ENCODE measurements at places on chromosomes 13 and 19. TPM values are rescaled to one million over a fixed set of nuclear protein-coding genes. Genes with fewer than 3 reads are reported as not detected.

DNA sequence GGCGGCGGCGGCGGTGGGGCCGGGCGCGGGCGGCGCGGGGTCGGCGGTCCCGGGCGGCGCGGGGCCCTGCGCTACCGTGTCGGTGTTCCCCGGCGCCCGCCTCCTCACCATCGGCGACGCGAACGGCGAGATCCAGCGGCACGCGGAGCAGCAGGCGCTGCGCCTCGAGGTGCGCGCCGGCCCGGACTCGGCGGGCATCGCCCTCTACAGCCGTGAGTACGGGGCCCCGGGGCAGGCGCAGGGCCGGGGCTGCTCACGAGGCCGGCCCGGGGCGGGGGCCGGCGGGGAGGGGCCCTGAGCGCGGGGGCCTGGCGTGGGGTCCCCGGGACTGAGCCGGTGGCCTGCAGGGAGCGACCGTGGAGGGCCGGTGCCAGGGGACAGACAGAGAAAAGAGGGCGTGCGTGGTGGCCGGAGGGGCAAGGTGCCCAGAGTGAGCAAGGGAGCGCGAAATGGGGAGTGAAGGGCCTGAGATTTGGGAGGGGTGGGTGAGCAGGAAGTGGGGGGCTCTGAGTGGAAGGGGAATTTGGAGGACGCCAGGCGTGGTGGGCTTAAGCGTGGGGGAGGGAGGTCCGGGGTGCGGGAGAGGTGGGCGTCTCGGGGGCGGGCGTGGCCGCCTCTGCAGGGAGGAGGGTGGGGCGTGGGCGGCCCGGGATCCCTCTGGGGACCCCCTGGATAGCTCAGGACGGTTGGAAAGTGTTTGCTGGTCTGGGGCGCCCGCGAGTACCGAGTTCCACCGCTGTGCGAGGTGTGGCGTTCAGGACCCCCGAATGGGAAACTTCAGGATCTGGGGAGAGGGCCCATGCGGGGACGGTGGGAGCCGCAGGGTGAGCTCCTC, 575 bp downstream of the CARM1 start:
- H3K4me3 ChIP-seq, result peak overlapping the region; percentile 94
- H3K27me3 ChIP-seq, result no peaks in the 10 kb centered on the region
- H3K36me3 ChIP-seq, result no peaks in the 10 kb centered on the region
- peak overlapping the region; percentile 92 for H3K27ac ChIP-seq
- H3K4me1 ChIP-seq, result peaks cover 22% of the 10 kb centered on the region

DNA sequence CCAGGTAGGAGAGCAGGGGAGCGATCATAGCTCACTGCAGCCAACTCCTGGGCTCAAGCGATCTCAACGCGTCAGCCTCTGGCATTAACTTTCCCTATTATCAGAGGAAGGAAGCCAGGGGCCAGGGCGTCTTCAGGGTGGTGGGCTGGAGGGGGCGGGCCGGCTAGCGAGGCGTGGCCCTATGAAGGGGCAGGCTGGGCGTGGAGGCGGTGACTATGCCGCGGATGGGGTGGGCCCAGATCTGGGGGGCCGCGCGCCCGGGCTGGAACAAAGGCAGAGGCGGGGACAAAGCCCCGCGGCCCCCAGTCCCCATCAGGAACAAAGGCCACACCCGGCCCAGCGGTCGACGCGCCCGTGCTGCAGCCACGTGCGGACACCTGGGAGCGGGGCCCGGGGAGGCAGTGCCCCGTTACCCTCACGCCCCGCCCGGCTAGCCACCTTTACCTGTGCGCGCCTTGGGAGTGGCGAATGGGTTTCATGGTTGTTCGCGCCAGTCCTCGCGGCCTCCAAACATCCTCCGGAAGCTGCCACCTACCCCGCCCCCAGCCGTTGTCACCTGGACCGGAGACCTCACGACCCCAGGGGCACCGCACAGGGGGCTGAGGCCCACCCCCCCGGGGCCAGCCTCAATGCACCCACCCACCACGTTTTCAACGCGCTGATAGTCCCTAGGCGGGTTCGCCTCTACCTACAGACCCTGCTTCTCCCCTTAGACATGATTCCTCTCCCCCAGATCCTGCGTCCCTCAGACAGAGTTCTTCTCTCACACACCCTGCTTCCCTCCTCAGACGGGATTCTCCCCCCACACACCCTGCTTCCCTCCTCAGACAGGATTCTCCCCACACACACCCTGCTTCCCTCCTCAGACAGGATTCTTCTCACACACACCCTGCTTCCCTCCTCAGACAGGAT, 5.4 kb upstream of the TRIM28 start:
- H3K4me3 ChIP-seq, result peak overlapping the region; percentile 63
- no peaks in the 10 kb centered on the region for H3K36me3 ChIP-seq
- no peak for DNase-seq

DNA sequence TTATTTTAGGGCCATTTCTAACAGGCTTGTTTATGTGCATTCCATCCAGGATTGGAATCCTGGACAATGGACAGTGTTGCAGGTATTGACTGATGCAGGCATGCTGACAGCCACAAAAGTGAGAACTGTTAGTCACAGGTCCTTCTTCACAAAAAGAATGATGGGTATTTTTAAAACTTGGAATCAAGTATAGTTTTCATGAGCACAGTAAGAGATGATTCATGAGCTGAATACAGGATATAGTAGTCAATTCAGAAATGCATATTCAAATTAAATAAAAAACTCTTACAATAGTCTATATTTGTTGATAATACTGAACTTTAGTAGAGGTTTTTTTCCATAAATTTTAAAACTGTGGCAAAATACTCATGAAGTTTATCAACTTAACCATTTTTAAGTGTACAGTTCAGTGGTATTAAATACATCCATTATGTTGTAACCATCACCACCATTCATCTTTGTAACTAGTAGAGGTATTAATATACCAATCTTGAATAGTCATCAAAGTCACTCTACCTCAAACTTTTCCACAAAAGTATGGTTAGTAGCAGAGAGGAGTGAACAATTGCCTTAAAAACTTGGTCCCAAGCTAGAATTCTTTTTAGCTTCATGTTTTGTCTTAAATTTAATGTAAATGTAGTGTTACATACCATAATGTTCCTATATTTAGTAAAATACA, 79.5 kb downstream of the KCNRG start:
- H3K27me3 ChIP-seq, result no peaks in the 10 kb centered on the region
- H3K4me3 ChIP-seq, result no peak overlapping the region
- no peaks in the 10 kb centered on the region for H3K4me1 ChIP-seq
- H3K36me3 ChIP-seq, result peaks cover 17% of the 10 kb centered on the region
- DNase-seq, result no peak
- H3K27ac ChIP-seq, result no peak overlapping the region

DNA sequence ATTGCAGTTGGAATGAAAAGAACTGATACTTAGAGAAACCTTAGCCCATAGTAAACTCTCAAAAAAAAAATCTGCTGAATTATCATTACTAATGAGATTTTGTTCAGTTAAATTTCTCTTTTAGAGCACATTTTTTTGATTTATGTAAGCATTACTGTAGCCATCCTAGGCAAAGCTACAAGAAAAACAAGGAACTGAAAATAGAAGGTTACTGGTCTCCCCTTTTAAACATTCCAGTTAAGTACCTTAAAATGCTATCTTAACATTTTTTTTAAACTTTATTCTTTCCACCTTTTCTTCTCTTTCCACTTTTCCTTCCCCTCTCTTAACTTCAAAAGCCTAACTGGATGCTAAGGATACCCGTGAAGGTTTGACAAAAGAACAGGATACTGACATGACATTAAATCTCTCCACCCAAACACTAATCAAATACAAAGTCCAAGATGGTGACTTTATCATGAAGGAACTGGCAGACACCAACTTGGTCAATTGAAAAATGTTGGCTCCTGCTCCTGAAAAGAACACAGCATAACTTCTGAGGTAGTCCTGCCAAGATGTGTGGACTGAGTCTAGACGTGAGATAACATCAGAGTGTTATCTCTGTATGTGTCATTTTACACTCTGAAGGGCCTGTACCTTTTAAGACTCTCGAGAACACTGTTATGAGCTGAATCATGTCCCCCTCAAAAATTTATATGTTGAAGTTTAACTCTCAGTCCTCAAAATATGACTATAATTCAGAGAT, 29.5 kb upstream of the SACS start:
- no peak for DNase-seq
- peaks cover 21% of the 10 kb centered on the region for H3K4me1 ChIP-seq
- no peak overlapping the region for H3K27ac ChIP-seq
- H3K4me3 ChIP-seq, result no peak overlapping the region

Gene SYDE1
- total RNA-seq, result 4.4 TPM
